Transverse colon (tissue), 4 donors: ENCODE measurements at places on chromosomes 5 and 9. TPM values are rescaled to one million over a fixed set of nuclear protein-coding genes. Genes with fewer than 3 reads are reported as not detected.

- H3K4me1 ChIP-seq: no peaks in the 10 kb centered on the region
- H3K4me3 ChIP-seq: no peak overlapping the region
- no peak for DNase-seq
- no peaks in the 10 kb centered on the region for H3K36me3 ChIP-seq
- H3K27me3 ChIP-seq: no peaks in the 10 kb centered on the region
Measured at GRCh38 chr9:112550531-112550930, 63.9 kb downstream of the KIAA1958 start.

GRCh38 chr5:157279605-157280239 lies 13.8 kb downstream of the CYFIP2 start:
- no peaks in the 10 kb centered on the region for H3K27me3 ChIP-seq
- no peak overlapping the region for H3K27ac ChIP-seq
- no peaks in the 10 kb centered on the region for H3K36me3 ChIP-seq
- H3K4me1 ChIP-seq: no peaks in the 10 kb centered on the region
- DNase-seq: no peak
- no peak overlapping the region for H3K4me3 ChIP-seq

DNA sequence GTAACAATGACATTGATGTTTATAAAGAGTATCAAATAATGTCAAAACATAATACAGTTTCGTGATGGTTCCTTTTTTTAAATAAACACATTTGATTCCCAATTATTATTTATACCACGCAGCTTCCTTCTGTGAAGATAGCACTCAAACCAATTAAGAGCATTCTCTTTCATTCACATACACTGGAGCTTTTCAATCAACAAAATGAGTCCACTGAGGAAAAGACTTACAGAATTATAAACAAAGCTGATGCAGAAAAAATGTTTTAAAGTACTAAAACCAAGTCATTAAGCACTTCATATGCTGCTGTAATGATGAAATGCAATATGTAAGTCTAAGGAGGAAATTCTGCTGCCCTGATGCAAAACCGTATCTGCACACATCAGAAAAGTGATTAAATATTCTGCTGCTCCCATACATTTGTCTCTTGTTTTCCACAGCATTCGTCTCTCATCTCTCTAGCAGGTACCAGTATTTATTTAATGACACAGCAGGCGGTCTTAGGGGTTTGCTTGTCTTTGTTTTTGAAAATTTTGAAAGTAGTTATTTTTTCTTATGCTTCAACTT lies 147.1 kb downstream of the CDH10 start:
- H3K4me1 ChIP-seq: no peaks in the 10 kb centered on the region
- no peaks in the 10 kb centered on the region for H3K27me3 ChIP-seq
- DNase-seq: no peak
- H3K4me3 ChIP-seq: no peak overlapping the region
- no peaks in the 10 kb centered on the region for H3K36me3 ChIP-seq

The LCN1 gene
- total RNA-seq: not detected

- no peak overlapping the region for H3K27ac ChIP-seq
- no peaks in the 10 kb centered on the region for H3K36me3 ChIP-seq
- H3K4me1 ChIP-seq: no peaks in the 10 kb centered on the region
- H3K27me3 ChIP-seq: no peaks in the 10 kb centered on the region
Measured at GRCh38 chr5:92635001-92635461, 946.0 kb downstream of the NR2F1-AS1 start.

DNA sequence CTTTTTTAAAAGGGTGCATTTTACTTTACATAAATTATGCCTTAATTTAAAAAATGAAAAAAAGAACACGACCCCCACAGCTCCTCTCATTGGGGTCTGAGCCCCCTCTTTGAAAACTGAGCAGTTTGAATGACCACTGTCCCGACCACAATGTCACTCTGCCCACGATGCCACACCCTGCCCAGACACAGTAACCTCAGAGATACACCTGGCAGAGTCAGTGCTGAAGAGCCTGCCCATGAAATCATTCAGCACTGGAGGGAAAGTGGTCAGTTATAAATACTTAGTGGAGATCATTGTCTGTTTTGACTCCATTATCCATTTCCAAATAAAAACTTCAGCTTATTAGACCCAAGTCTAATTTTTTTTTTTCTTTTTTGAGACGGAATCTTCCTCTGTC lies 49.3 kb downstream of the DNAJC21 start:
- H3K4me3 ChIP-seq: no peak overlapping the region
- no peaks in the 10 kb centered on the region for H3K27me3 ChIP-seq
- H3K36me3 ChIP-seq: no peaks in the 10 kb centered on the region
